ENCODE measurements at places on chromosomes 2 and 18. TPM values are rescaled to one million over a fixed set of nuclear protein-coding genes. Genes with fewer than 3 reads are reported as not detected.

ALLC gene
- total RNA-seq, result not detected

COL4A3 gene
- total RNA-seq, result 0.25 TPM

TUBA4B gene
- 0.11 TPM for total RNA-seq

EMX1 gene
- not detected for total RNA-seq

SERPINB3 gene
- total RNA-seq, result not detected

SETBP1 gene
- total RNA-seq, result 2.2 TPM

SLC5A7 gene
- not detected for total RNA-seq

ZDBF2 gene
- total RNA-seq, result 12.9 TPM

CAB39 gene
- 78.4 TPM for total RNA-seq

CCDC68 gene
- total RNA-seq, result 1.8 TPM

ELOA2 gene
- not detected for total RNA-seq

SERPINB2 gene
- 2.4 TPM for total RNA-seq

ANKMY1 gene
- total RNA-seq, result 6.6 TPM

DLGAP1 gene
- 0.12 TPM for total RNA-seq

POTEI gene
- total RNA-seq, result not detected

CRIM1 gene
- total RNA-seq, result 177 TPM

SCN1A gene
- 0.11 TPM for total RNA-seq

USP37 gene
- 11.6 TPM for total RNA-seq

TEKT4 gene
- total RNA-seq, result not detected

MBOAT2 gene
- total RNA-seq, result 89.6 TPM

TCF23 gene
- not detected for total RNA-seq

PRKCE gene
- total RNA-seq, result 11.5 TPM

NCK2 gene
- total RNA-seq, result 22.2 TPM

DSC3 gene
- 0.12 TPM for total RNA-seq

SERPINB4 gene
- not detected for total RNA-seq

TPGS2 gene
- total RNA-seq, result 146 TPM

All from uterine smooth muscle cell (primary cell).